ENCODE measurements at places on chromosomes 12 and 14.

DNA sequence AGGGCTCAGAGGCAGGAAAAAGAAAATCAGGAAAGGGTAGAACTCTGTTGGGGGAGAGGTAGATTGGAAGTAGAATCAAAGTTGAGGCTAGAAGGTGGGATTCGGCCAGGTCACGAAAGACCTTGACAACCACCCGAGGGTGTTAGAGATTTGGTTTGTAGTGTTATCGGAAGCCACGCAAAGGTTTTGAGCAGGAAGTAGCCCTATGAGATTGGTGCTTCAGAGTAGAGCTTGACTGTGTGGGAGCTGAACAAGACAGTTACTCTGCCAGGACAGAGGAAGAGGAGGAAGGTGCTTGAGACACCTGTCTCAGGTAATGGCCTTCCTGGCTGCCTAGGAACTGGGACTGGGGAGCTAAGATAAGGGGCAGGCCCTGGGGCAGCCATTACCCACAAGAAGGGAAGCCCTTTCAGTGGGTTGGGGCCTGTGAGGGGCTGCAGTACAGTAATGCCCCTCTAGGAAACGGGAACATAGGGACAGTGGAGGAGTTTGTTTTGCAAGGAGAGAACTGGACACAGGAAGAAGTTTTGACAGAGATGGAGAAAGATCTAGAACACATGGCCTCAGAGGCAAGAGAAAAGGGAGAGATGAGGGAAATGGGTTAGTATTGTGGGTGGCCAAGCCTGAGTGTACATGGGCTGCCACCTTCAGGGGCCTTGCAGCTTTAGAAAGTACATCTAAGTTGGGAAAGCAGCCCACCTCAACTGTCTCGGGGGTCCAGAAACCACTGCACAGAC lies 73.5 kb downstream of the RIN3 start:
- no peak for DNase-seq

GRCh38 chr14:64475585-64476273 lies 10.4 kb downstream of the AKAP5 start:
- DNase-seq = no peak

DNA sequence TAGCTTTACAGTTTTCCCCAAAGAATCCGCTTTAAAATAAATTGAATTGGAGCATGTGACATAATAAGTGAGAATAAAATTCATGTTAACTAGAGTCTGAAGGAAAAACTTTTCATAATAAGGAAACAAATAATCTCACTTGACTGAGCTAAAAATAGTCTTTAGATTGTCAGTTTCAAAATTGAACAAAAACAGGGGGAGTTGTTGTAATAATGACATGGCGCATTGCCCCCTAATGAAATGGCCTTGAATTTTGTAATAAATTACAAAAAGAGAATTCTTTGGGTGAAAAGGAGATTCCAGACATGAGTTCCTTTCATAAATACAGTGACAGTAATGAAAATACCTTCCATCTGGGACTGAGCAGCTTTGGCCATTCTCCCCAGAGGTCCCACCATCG lies 178.6 kb downstream of the EFCAB11 start:
- no peak for DNase-seq

DNA sequence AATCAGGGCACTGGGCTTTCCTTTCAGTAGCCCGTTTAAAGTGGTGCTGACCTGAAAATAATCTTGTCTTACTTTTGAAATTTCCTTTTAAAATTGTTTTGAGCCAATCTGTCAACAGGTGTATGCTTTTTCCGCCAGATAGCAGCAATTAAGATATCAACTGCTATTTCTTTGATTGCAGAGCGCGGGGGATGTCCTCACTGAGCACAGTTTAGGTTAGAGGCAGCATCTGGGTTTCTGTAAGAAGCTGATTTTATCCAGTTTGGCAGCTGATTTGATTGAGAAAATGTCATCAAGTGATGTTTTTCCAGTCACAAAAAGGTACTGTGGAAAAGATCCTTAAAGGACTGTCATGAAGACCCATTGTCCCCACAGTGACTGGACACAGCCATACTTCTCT lies 371.8 kb downstream of the ADAMTS20 start:
- DNase-seq = no peak

DNA sequence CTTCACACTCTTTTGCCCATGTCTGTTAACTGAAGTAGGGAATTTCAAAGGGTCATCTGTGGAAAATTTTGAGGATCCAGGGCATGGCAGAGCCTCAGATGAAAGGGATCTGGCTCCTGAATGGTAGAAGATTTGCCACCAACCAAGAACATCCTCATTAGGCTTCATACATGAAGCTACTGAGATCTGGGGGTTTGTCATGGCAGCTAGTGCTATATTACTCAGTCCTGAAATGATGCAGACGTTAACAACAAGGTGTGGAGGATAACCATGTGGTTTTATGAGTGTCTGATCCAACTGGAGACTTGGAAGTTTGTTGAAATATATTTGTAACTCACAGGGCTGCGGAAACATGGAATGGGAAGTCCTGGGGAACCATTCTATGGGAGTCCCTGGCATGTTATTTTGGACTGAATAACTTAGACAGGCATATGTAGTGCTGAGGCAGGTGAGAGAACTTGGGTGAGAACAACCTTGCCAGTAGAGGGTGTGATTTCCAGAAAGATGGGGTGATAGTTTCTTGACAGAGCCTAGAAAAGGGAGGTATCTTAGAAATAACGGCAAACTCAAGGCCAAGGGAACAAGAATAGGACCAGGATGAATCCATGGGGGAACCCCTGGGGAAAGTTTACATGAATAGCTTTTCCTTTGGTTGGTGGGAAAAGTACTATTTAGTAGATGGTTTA lies 42.0 kb upstream of the C12orf75 start:
- no peak for DNase-seq

- DNase-seq = no peak
These were observed 165.2 kb downstream of the VRK1 start for GRCh38 chr14:96962337-96962736.

GRCh38 chr12:14264316-14264715 lies 101.2 kb upstream of the ATF7IP start:
- no peak for DNase-seq

- peak; percentile 34 for DNase-seq
These were observed 1.2 kb upstream of the WSB2 start for GRCh38 chr12:118061873-118062843.
